ENCODE measurements at places on chromosomes 11 and 22. TPM values are rescaled to one million over a fixed set of nuclear protein-coding genes. Genes with fewer than 3 reads are reported as not detected.
A peak's percentile ranks its signal among the peaks of the same experiment; 100 is the strongest.

DNA sequence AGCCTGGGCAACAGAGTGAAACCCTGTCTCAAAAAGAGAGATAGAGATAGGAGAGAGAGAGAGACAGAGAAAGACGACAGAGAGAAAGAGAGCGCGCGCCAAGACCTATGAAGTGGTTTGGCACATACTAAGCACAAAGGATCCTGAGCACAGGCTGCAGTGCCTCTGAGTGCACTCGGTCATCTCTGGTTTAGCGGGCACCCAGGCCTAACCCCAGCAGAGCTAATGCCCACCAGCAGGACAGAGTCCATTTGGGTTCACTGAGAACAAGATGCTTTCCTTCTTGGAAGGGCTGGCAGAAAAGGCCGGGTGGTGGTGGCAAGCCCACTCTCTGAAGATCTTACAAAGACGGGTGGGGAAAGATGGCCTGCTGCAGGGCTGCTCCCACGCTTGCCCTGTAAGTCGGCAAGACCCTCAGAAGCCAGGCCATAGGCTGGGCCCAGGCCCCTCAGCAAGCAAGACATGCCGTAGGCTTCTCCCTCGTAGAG, 3.3 kb downstream of the SCARF2 start:
- no peak for DNase-seq

SEPTIN3 gene
- 0.20 TPM for total RNA-seq

DNA sequence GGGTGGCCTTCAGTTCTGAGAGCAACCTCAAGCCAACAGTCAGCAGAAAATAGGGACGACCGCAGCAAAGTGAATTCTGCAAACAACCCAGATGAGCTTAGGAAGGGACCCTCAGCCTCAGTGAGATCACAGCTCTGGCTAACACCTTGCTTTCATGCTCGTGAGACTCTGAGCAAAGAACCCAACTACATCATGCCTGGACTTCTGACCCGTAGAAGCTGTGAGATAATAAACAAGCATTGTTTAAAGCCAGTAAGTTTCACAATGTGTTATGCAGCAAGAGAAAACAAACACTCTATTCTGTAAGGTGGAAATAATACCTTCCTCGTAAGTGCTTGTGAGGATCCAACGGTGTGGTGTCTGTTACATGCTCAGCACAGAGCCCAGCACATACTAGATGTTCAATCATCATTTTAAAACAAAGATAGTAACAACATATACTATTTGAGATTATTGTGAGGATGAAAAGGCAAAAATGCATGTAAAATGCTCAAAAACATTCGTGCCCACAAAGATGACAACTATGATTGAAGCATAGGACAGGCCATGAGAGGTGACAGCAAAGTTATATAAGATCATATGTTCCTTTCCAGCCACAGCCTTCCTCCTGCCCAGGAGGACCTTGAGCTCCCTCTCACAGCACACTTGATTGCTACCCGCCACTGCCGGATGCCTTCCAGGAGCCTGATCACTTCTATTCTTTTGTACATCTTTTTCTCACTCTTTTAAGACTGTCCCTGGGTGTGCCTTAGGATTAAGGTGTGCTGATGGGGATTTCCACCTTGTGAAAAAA, 433.3 kb downstream of the BUD13 start:
- no peak for DNase-seq

SYT13 gene
- total RNA-seq: not detected

DNA sequence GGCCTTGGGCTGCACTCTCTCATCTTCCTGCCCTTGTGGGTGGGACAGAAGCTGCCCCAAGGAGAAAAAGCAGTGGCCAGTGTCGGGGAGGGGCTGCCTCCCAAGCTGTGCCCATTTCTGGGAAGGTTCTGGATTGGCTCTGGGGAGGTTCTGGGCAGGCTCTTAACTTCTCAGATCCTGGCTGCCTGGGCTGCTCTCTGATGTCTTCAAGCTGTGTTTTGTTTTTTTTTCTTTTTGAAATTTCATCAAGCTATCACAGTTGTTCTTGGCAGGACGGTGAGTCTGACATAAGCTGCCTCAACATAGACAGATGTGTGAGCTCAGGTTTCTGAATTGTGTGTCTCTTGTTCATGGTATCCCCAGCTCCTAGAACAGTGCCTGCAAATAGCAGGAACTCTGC, 1032.0 kb downstream of the BRD1 start:
- no peak for DNase-seq

DNA sequence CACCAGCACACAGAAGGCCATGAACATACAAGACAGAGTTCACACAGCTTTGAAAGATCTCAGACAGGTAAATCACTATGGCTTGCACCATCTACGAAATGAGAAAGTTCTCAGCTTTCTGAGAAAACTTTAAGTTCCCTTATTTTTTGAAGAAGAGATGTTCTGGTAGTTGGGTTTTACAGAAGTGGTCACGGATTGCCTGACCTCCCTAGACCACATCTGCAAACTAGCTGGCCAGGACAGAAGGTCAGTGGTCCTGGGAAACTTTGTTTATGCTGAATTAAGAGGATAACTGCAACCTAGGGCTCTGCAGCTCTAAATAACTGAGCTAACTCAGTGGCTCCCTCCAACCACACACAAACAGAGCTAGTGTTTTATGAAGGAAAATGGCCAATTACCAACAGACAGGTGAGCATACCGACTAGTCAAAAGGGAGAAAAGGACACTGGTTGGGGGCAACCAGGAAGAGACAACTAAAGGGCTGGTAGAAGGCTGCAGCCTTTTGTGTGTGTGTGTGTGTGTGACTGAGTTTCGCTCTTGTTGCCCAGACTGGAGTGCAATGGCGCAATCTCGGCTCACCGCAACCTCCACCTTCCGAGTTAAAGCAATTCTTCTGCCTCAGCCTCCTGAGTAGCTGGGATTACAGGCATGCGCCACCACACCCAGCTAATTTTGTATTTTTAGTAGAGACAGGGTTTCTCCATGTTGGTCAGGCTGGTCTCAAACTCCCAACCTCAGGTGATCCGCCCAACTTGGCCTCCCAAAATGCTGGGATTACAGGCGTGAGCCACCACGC, 8.5 kb upstream of the SCN2B start:
- no peak for DNase-seq

DNA sequence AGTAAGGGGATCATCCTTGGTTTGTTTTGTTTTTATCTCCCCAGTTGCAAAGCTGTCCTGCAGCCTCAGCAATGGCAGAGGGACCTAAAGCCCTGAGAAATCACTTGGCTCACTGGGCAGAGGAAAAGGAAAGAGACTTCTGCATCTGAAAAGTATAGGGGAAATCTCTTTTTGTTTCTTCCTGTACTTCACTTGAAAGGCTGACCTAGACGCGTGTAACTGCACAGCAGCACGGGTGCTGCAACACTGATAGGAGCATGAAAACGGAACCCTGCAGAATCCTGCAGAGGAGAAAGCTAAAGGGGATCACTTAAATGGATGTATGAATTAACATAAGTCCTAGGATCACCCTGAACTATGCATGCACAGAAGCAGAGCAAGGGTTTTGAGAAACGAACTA, 2.0 kb upstream of the PIWIL3 start:
- DNase-seq: no peak

- DNase-seq: no peak
These were observed 420.9 kb downstream of the TENM4 start for GRCh38 chr11:79019975-79020374.

DNA sequence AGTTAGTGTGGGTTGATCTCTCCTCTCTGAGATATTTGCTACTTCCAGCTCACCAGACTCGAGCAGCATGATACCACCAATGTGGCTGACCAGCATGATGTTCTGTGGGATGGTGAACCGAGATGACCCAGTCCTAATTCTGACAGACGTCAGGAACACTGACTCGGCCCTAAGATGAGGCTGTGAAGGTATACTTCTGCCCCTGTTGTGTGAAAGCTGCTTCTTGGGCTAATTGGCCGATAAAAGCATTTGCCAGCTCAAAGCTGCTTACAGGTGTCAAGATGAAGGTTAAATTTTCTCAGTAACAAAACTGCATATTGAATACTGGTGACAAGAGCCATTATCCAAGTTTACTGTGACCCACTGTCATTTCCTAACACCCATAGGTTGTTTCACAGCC, 151.4 kb downstream of the BRD1 start:
- no peak for DNase-seq

DNA sequence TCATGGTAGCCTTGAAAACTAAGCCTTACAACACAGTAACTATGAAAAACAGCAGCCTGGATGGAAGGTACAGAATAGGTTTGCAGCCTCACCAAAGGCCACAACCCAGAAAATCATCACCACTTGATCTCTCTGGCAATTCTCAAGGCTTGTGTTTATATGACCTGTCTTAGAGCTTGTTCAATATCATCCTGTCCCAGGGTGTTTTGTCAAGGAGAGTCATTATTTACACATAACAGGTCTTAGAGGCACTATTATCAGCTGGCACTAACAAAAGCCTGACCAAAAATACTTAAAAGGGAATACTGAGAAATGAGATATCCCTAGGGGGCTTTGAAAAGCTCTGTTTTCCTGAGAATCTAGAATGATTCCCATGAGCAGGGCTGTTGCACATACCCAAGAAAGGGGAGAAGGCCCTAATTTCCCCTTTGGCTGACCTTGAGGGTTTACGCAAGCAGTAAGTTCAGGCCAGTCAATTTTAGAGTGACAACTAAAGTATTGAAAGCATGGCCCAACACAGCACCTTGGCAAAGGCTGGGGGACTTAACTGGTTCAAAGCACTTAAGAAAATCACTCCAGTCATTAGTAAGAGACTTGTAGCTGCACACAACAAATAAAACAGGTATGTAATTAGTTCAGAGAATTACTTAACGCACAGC, 7.9 kb downstream of the SC5D start:
- DNase-seq: no peak

CHKA gene
- 15.8 TPM for total RNA-seq

GRCh38 chr11:63237413-63237812, 6.0 kb downstream of the SLC22A25 start:
- DNase-seq: no peak

ADAMTS8 gene
- total RNA-seq: not detected

DNA sequence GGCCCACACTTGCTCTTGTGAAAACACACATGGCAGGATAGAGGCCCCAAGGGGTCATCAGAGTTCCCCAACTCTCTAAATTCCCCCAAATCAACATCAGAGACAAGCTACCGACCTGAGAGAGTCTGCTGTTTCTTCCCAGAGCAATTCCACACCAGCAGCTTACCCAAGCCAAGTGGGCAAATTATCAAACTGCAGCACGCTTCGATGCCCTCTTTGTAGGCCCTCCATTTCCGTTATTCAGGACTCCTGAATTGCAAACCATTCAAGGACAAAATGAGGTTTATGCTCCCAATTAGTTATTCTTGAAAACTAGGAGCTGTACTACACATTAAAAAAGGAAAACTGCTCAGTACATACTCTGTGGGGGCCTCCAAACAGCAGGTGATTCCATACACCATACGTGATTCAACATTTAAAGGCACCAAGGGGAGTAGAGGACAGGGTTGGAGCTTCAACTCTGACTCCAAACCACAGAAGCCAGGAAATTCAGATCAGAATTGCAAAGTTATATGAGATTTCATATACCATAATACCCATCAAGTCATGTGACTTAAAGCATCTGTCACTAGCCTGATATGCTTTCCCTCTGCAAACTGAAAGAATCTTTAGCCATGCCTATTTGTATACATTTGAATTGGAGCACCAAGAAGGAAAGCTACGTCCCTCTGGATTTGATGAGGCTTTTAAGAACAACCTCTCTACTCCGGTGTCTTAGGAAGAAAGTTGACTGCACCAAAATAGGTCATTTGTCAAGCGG, 234.8 kb downstream of the CADM1 start:
- DNase-seq: no peak

DNA sequence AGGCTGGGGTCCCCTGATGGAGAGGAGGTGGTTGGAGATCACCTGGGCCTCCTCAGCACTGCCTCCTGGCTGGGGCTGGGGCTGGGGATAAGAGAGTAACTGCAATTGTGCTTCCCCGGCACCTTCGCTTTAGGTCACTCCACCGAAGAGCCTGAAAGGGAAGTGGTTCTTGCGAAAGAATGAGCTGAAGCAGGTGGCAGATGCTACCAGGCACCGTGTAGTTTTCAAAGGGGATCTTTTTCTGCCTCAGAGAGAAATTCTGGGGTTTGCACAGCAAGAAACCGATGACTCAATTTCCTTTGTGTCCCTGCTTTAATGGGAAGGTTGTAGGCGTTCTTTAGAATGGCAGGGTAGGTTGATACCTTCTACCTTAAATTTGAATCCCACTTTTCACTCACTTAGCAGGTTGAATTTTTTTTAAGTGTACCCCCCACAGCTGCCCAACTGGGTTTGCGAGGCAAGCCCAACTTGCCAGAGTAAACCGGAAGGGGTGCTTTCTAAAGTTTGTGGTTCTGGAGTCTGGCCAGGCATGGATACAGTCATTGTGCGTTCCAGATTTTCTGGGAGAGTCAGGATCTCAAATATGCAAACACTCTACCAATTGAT, 5.3 kb downstream of the CD44 start:
- peak; percentile 85 for DNase-seq

DNA sequence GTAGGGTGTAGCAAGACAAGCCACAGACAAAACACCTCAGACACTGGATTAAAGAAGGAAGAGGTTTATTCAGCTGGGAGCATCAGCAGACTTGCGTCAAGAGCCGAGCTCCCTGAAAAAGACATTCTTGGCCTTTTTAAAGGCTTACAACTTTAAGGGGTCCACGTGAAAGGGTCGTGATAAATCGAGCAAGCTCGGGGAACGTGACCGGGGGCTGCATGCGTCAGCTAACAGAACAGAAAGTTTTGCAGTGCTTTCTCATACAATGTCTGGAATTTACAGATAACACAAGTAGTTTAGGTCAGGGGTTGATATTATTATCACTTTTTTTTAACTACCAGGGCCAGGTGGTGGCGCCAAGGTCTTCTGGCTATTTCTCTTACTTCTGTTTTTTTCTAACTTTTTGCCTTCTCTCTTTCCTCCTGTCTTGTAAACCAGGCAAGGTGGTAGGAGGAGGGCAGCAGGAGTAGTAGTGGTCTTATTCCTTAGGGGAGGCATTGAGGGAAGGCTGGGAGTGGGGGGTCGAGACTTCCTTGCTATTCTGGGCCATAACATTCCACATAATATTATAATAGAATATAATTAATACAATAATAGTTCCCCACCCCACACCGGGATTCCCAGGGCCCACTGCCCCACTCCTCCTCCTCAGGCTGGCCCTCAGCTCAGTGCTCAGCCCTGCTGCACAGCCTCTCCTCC, 587 bp upstream of the ALDH3B1 start:
- DNase-seq: peak; percentile 58

DNA sequence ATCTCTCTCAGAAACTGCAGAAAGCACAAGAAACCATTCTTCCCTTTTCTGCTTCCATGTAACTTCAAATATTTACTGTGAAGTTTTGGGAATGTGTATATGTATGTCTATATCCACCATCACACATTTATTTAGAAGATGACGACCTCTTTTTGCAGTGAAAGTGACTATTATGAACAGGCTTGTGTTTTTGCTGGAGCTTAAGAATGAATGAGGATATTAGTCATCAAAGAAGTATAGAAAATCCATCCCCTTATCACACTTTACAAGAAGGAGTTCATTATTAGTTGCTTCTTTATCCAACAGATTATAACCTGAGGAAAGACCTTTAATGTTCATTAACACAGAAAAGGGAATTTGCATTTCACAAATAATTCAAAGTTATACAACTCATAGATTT, 21.1 kb upstream of the SLC5A12 start:
- DNase-seq: no peak

TMX2 gene
- total RNA-seq: 58.6 TPM

DEPDC7 gene
- 3.0 TPM for total RNA-seq

All from activated CD8-positive, alpha-beta T cell treated with anti-CD3 and anti-CD28 coated beads for 36 hours (primary cell).